ENCODE measurements at places on chromosomes 2 and 18.

- no peak for DNase-seq
These were observed 57.0 kb upstream of the DYNC1I2 start for GRCh38 chr2:171630089-171630770.

DNA sequence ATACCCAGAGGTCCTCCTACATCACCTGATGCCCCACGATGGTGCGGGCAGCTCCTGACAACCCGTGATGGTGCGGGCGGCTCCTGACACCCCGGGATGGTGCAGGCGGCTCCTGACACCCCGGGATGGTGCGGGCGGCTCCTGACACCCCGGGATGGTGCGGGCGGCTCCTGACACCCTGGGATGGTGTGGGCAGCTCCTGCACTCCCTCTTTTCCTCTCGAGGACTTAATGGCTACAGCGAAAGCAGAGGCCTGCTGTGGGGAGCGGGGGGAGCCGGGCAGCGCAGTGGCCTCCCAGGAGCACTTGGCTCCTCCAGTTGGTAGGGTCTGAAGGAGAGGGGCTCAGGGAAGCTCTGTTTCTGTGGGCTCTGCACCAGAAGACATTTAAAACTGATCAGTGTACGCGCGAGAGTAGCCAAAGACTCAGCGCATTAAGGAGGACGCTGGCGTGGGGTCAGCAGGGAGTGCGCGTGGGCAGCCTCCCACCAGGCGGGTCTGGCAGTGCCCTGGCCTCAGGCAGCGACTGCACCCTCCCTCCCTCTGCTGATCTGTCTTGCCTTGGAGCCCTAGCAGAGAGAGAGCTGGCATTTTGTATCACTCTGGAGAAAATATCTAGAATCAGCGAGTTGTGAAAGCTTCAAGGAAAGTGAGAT is 464.5 kb upstream of the MYT1L start:
- DNase-seq, result no peak

DNA sequence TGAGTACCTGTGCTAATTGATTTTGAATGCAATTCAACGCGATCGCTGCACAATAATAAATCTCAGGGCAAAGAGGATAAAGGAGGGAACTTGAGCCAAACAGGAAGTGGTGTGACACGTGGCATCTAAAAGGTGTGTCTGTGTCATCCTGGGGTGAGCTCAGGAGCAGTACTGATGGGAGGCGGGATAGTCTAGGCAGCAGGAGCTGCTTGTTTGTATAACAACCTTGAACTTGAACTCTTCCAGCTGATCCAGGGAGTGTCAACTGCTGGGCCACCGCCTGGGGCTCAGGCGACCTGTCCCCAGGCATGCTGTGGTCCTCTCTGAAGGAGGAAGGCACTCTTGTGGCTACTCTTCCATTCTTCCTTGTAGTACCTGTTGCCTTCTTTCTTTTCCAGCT is 61.2 kb downstream of the BOD1L2 start:
- DNase-seq, result no peak

DNA sequence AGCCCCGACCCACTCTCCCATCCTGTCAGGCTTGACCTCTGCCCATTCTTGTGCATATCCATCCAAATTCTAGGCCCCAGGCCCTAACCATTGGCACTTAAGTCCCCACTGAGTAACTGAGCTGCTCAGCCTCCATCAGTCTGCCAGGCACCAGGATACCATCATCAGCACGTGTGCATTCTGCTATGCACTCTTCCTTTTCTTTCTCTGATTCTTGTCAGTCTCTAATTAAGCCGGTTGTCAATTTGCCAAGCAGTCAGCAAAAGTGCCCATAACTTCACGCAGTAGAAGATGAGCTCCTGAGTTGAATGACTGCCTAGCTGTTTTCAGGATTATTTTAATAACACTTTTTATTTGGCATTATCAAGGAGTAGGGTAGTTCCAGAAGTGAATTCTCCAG is 107.2 kb downstream of the FEZ2 start:
- DNase-seq, result no peak

DNA sequence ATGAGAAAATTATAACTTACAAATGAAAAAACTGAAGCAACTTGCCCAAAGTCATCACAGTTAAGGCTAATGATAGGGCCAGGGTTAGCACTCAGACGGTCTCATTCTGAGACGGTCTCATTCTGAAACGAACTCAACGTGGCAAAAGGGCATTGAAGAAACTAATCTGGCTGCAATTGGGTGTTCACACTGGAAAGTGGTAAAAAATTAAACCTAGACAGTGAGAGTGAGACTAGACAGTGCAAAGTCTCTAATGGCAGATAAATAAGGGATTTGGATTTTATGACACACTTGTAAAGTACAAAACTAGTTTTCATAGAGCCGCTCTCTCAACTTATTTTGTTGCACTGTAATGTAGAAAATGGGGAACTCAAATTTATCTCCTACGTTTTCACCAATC is 9.2 kb downstream of the LRPPRC start:
- no peak for DNase-seq

GRCh38 chr2:239726631-239727181 is 298.4 kb downstream of the NDUFA10 start:
- no peak for DNase-seq

GRCh38 chr2:171673905-171674304 is 13.4 kb upstream of the DYNC1I2 start:
- DNase-seq, result no peak

GRCh38 chr2:36170805-36171204 is 184.8 kb upstream of the CRIM1 start:
- no peak for DNase-seq

DNA sequence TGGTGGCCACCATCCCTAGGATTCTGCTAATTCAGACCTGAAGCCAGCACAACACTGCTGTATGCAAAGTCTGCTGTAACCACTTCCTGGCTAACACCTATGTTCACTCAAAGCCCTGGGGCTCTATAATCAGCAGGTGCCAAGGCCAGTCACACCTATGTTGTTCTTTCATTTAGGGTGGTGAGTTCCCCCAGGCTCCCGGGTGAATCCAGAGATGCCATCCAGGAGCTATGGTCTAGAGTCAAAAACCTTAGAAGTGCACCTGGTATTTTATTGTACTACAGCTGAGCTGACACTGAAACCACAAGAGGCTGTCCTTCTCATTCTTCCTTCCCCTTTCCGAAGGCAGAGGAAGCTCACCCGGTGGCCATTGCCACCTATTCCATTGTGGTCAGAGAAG is 46.2 kb upstream of the CCDC141 start:
- DNase-seq, result no peak

DNA sequence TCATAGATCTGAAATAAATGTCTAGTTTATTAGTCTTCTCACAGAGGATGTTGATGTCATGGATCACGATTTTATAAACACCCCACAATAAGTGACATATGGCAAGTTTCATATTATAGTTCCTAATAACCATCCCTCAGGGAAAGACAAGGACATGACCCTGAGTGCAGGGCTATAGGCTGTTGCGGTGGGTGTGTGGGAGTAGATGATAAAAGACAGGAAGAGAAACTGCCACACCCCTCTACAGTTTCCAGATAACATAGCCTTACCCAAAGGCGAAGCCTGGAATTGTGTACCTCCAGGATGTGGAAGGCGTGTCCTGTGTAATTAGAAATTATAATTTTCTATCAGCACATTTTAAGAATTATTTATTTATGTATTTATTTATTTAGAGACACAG is 2.4 kb upstream of the NEDD4L start:
- no peak for DNase-seq

- no peak for DNase-seq
These were observed 14.4 kb upstream of the E2F6 start for GRCh38 chr2:11480406-11480805.

- no peak for DNase-seq
These were observed 12.3 kb downstream of the BCL11A start for GRCh38 chr2:60541056-60541651.

DNA sequence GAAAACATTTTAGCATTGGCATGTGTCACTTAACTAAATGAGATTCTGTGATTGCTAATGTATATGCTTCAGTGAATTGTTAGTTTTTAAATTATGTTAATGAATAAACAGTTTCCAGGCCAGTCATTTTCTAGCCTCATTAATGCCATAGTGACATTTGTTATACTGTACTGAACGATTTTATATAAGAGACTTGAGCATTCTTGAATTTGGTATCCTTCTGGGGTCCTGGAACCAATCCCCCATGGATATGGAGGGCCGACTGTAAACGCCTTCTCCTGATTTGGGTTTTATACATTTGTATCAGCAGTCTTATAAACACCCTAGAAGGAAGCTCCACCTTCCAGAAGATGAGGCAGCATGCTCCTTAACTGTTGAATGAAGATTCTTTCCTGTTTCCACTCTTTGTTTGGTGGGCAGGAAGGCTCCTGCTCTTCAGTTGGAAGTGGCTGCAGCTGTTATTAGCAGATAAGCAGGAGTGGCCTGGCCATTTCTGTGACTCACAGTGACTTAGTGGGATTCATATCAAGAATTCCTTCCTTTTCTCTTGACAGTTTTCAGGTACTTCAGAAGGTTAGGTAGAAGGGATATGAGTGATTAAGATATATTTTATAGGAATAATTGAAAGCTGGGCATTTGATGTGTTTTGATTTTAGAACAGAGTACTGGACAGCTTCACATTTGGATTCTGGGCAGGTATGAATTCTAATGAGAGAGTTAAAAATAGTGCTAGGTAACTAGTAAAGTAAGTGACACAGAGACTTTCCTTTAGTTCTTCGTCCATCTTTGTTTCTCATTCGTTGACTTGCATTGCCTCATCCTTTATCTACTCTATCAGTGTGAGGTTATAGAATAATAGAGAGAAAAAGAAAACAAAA is 124.9 kb downstream of the PLCL1 start:
- DNase-seq, result no peak

- no peak for DNase-seq
These were observed 87.4 kb downstream of the EML4 start for GRCh38 chr2:42256505-42256904.

GRCh38 chr18:44851856-44852621 is 171.4 kb downstream of the SETBP1 start:
- DNase-seq, result no peak

GRCh38 chr18:58320907-58321561 is 277.0 kb downstream of the NEDD4L start:
- DNase-seq, result no peak

All from BJ (cell line).